ENCODE measurements at places on chromosomes 3 and 15. TPM values are rescaled to one million over a fixed set of nuclear protein-coding genes. Genes with fewer than 3 reads are reported as not detected.

The FBXL22 gene
- 16.0 TPM for total RNA-seq

The LSAMP gene
- 9.8 TPM for total RNA-seq

The CAND2 gene
- total RNA-seq = 27.2 TPM

The SOX14 gene
- not detected for total RNA-seq

The C3orf85 gene
- total RNA-seq = not detected

The RIOX2 gene
- 38.6 TPM for total RNA-seq

The CCR9 gene
- total RNA-seq = 0.09 TPM

The NCBP2 gene
- 50.7 TPM for total RNA-seq

The NR2E3 gene
- 3.4 TPM for total RNA-seq

The FANCI gene
- 12.9 TPM for total RNA-seq

The UBA3 gene
- total RNA-seq = 41.4 TPM

The FYCO1 gene
- total RNA-seq = 18.6 TPM

The ROPN1 gene
- not detected for total RNA-seq

The SPTBN5 gene
- 6.3 TPM for total RNA-seq

The PLSCR2 gene
- total RNA-seq = not detected

The LRRIQ4 gene
- 0.09 TPM for total RNA-seq

The COLQ gene
- total RNA-seq = 15.9 TPM

The GMNC gene
- total RNA-seq = 0.09 TPM

The RBM5 gene
- 161 TPM for total RNA-seq

The CA12 gene
- 2.2 TPM for total RNA-seq

The PP2D1 gene
- not detected for total RNA-seq

The CKMT1A gene
- not detected for total RNA-seq

The SGO1 gene
- total RNA-seq = 4.2 TPM

The ANKRD63 gene
- total RNA-seq = 0.22 TPM

The GJD2 gene
- 3.0 TPM for total RNA-seq

The A4GNT gene
- total RNA-seq = not detected

The GHSR gene
- not detected for total RNA-seq

The LARP6 gene
- 12.6 TPM for total RNA-seq

The UBAP1L gene
- total RNA-seq = 2.6 TPM

The SLC12A1 gene
- not detected for total RNA-seq

The SPTSSB gene
- total RNA-seq = 0.04 TPM

The RASGRF1 gene
- 0.13 TPM for total RNA-seq

The IGSF11 gene
- total RNA-seq = 1.8 TPM

The UTS2B gene
- total RNA-seq = 0.09 TPM

The CNTN3 gene
- total RNA-seq = 9.8 TPM

The CKMT1B gene
- total RNA-seq = not detected

The MYL3 gene
- total RNA-seq = 107 TPM

The MNS1 gene
- total RNA-seq = 5.1 TPM

The VGLL3 gene
- 21.2 TPM for total RNA-seq

The DHX30 gene
- 41.5 TPM for total RNA-seq

The HIGD2B gene
- not detected for total RNA-seq

The TGM4 gene
- not detected for total RNA-seq

The FOXB1 gene
- not detected for total RNA-seq

The QTRT2 gene
- total RNA-seq = 16.6 TPM

The ANKUB1 gene
- total RNA-seq = not detected

Measured in muscle of leg (tissue), 16 donors.